ENCODE measurements at places on chromosomes 7 and 10.

DNA sequence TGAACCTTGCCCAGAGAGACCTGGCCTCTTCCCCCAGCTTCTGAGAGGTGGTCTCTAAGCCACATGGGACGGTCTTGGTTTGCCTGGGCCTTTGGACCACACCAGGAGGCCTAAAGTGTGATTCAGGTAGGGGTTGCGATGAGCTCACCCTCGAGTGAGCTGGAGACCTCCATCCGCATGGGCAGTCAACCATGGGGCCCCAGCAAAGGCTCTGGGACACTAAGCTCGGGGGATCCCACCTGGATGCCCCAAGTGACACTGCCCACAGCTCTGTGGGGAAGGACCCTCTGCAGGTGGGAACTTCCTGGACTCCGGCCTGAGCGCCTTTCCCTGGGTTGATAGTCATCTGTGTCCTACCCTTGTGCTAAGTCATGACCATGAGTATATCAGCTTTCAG, 57.1 kb upstream of the FAM20C start:
- DNase-seq, result no peak

DNA sequence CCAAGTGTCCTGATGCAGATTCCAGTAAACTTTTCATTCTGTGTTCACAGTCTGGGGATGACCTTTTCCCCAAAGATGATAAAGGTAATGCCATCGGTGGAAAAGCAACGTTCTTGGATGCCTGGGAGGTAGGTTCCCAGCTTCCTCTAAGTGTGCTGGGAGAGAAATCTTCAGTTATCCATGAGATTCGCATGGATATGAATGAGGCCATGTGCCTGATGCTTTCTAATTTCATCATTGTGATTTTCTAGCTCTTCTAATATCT, 5.5 kb downstream of the AKR1B10 start:
- DNase-seq, result no peak

DNA sequence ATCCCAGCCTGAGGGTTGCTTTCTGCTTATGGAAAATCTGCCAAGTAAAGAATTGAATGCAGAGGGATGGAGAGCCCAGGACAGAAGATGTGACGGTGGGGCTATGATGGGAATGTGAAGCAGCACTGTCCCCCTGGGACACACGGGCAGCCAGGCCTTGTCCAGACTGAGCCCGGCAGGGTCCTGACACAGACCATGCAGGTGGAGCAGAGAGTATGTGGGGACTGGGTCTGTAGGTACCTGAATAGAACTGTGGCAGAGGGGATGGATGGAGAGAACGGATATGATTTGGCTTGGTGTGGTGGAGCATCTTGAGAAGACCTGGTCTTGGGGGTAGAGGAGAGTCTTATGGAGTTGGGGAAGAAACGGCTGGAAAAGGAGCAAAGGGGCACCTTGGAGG, 732 bp upstream of the LRRC18 start:
- no peak for DNase-seq

DNA sequence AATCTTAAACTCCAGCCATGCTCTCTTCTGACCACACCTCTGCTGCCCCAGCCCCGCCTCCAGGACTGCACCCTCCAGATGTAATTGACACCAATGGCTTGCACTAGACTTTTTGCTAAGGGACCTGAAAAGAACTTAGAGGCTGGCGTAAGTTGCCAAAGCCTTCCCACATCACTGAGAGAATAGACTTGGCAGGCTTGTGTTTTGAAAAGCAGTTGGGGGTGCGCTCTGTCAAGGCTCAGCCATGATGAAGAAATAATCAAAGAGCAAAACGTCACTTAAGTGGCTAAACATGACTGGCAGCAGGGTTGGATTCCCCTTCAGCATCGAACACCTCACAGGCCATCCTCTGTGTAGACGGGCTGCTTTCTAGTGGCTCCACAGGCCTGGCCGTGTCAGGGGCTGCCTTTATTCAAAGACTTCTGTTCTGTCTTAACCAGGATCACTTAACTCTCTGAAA, 195.2 kb upstream of the C7orf33 start:
- no peak for DNase-seq

GRCh38 chr10:86664341-86665217, 3.7 kb upstream of the LDB3 start:
- DNase-seq, result no peak

- DNase-seq, result no peak
Observed at GRCh38 chr7:142745091-142745635, 4.1 kb upstream of the PRSS1 start.

GRCh38 chr10:58791137-58791536, 278.5 kb downstream of the BICC1 start:
- DNase-seq, result no peak

DNA sequence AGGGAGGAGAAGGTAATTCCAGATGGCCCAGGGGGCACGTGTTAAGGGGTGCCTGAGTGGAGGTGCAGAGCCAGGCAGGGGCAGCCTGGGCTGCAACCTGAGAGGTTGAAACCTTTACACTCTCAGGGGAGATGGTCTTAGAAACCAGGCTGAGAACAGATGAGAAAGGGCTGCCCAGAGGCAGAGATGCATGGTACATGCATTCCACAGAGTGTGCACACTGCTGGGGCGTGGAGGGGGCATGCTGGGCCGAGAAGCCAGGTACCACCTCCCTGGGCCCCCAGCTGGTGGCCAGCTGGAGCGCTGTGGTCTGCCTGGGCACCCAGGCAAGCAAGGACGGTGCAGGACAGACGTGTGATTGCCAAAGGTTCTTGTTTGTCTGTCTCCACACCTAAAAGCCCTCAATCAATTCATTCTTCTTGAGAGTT, 14.1 kb upstream of the CSGALNACT2 start:
- DNase-seq, result no peak

DNA sequence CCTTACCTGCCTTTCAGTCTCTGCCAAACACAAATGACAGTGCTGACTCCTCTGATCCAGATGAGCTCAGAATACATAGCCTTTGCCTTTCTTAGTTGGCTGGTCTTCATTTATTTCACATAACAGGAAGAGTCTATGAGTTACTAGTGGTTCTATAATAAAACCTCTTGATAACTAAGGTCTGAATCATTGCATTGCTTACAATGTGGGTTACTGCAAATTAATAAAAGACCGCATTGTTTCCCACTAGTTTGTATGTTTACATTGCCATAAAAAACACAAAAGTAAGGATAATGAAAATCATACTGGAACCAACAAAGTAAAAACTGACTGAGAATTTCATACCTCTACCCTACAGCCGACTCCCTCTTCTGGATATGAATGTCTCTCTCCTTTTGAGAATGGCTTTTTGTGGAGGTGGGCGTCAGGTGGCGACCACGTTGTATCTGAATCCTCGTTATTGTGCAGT, 62.0 kb upstream of the AKR1E2 start:
- DNase-seq, result no peak

DNA sequence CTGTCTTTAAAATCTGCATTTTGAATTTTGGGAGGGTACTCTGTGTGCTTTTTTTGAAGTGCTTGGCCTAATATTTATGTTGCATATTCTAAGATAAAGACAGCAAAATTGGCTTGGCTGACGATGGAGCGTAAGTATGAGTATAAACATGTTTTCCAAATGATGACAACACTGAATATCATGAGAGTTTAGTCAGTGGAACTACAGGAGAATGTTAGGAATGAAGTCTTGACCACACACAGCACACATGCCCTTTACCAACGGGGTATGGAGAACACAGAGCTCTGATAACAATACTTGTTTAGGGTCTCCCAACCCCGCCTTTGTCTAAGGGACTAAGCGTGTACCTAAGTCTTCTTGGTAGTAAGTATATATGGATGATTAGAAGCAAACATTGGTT, 253.9 kb upstream of the FZD8 start:
- no peak for DNase-seq
